ELR (cell line): ENCODE measurements at places on chromosomes 2 and 18.

DNA sequence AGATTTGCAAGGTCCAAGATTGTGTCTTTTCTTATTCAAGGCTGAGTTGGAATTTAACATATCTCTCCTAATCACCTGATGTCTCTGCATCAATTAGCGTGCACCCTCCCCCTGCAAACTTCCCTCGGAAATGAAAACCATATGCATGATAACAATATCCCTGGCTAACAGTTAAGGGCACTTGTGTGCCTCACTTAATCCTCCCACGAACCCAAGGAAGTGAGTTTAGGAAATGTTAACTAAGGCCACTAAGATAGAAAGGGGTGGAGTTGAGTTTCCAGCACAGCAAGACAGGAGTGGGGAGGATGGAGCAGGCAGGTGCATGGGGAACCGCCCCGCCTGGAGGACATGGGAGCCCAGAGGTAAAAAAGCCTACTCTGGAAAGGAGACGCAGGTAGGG lies 52.4 kb upstream of the PTMA start:
- DNase-seq = no peak

DNA sequence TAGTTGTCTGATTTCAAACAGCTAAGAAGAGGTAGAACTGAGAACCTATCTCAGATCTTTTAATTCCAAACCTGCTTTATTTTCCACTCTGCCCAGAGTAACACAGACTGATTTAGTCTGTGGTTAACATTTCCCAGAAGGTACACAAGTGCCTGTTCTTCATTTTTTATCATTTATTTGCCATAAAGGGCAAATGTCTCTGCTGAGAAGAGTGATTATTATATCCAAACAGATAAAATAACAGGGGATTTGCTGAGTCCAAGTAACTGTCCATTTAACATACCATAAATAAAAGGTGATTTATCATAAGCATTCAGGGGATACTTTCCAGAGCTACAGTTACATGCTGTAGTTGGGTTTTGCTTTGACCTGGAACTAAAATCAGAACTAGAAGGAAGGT lies 617.7 kb downstream of the MBD2 start:
- no peak for DNase-seq

DNA sequence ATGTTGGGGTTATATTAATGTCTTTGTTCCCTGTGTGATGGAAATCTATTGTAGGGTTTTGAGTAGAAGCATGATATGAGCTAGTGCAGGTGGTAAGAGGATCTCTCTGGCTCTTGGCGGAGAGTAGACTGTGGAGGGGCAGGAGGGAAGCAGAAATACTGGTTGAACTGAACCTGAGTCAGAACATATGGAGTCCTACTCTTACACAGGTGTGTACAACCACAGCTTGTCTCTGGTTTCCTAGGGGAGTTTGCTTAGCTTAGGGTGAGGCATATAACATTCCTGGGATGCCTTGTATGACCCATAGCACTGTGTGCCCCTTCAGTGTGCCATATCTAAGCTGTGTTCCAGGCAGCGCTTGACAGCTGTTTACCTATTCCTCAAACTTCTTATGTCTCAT lies 97.3 kb upstream of the GCFC2 start:
- no peak for DNase-seq

DNA sequence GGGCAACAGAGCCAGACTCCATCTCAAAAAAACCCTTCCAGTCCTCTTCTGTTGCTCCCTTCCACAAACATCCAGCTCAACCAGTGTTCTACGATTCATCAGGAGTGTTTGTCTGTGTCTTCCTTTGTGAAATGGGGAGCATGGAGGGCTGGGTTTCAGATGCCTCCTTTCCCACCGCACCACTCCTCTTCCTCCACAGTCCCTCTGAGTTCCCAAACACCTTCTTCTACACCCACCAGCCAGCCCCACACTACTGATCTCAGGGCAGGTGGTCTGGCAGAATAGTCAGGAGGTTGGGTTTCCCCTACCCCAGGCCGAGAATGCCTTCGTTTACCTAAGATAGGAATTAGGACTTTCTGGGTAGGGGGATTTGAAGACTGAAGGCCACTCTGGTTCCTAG lies 36.9 kb downstream of the NGEF start:
- DNase-seq = no peak
